Right atrium auricular region (tissue), 2 donors: ENCODE measurements at places on chromosomes 11 and 22.
A peak's percentile ranks its signal among the peaks of the same experiment; 100 is the strongest.

- H3K4me3 ChIP-seq: no peak overlapping the region
- no peaks in the 10 kb centered on the region for H3K27me3 ChIP-seq
- no peaks in the 10 kb centered on the region for H3K4me1 ChIP-seq
- no peaks in the 10 kb centered on the region for H3K36me3 ChIP-seq
These were observed 113.6 kb downstream of the KCNQ1OT1 start for GRCh38 chr11:2586087-2586792.

- H3K4me1 ChIP-seq: peaks cover 6% of the 10 kb centered on the region
- H3K4me3 ChIP-seq: no peak overlapping the region
- no peak for DNase-seq
- H3K27me3 ChIP-seq: no peaks in the 10 kb centered on the region
These were observed 36.9 kb upstream of the BIRC3 start for GRCh38 chr11:102280245-102280833.

GRCh38 chr11:107719073-107719472, 7.2 kb upstream of the SLN start:
- peak overlapping the region; percentile 56 for H3K27ac ChIP-seq
- no peaks in the 10 kb centered on the region for H3K4me1 ChIP-seq

DNA sequence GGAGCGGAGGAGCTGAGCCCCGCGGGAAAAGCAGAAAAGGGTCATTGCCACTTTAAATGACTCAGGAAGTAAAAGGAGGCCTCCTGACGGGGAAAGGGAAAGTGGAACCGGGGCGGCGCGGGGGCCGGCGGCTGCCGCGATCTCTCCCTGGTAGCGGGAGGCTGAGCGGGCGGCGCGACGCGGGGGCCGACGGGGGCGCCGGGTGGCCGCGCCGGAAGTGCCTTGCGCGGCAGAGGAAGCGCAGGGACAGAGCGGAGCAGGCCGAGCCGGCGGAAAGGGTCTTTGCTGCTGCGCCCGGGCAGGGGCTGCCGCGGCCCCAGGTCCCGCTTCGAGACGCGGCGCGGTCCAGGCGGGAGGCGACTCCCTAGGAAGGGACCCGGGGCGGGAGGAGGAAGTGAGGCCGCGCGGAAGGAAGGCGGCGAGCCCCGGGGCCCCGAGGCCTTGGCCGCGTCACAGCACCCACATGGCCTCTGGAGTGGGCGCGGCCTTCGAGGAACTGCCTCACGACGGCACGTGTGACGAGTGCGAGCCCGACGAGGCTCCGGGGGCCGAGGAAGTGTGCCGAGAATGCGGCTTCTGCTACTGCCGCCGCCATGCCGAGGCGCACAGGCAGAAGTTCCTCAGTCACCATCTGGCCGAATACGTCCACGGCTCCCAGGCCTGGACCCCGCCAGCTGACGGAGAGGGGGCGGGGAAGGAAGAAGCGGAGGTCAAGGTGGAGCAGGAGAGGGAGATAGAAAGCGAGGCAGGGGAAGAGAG, at the start of gene TRIM44:
Gene TRIM44, plus strand, starts transcription at position 127 of the 759 bp plus-strand sequence. Its CDS starts 337 bp downstream, at position 464.
- H3K27ac ChIP-seq: peak within 1 kb of the TSS; percentile 93
- H3K4me3 ChIP-seq: peak within 1 kb of the TSS; percentile 70
- H3K27me3 ChIP-seq: no peaks in the 10 kb centered on the region
- peak; percentile 83 for DNase-seq

DNA sequence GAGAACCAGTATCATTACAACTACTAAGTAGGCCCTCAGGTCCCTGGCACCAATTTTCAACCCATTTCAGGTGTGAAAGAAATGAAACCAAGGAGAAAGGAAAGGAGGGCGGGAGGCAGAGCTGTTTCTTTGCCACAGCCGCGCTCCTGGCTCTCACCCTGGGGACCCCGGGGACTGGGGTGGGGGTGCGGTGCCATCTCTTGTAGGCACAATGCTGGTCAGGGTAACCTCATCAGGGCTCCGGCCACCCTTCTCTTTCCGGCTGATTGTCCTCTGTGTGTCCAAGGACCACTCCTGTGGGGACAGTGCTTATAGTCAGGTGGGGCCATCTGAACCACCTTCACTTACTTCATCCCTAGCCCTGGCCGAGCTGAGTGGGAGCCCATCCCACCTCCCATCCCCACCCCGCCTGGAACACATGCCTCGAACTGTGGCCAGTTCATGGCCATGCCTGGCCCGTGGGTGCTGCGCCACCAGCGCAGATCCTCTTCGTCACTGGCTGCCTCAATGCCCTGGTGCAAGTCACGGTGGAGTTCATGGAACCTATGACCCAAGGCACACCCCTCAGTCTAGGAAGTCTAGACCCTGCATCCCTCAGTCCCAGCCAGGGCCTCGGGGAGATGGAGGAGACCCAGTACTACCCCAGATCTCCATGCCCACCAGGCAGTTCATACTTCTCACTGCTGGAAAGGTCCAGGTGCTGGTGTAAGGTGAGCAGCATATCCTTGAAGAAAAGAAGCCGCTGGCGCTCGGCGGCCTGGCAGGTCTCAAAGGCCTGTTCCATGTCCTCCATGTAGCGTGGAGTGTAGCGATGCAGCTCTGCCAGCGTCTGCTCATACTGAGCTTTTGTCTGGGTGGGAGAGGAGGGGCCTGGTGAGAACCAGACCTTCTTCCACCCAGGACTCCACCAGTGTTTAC, 2.3 kb upstream of the ARFGAP2 start:
- peak overlapping the region; percentile 99 for H3K27ac ChIP-seq
- no peak overlapping the region for H3K4me3 ChIP-seq
- peaks cover 42% of the 10 kb centered on the region for H3K36me3 ChIP-seq
- no peak for DNase-seq
- no peaks in the 10 kb centered on the region for H3K27me3 ChIP-seq

GRCh38 chr11:22699388-22699787, 33.0 kb downstream of the GAS2 start:
- no peak overlapping the region for H3K4me3 ChIP-seq
- H3K27ac ChIP-seq: no peak overlapping the region
- no peaks in the 10 kb centered on the region for H3K4me1 ChIP-seq
- DNase-seq: no peak

- H3K27ac ChIP-seq: no peak overlapping the region
- H3K4me1 ChIP-seq: peaks cover 23% of the 10 kb centered on the region
- DNase-seq: no peak
- H3K4me3 ChIP-seq: no peak overlapping the region
- no peaks in the 10 kb centered on the region for H3K27me3 ChIP-seq
- H3K36me3 ChIP-seq: no peaks in the 10 kb centered on the region
These were observed 44.8 kb upstream of the MYO18B start for GRCh38 chr22:25697181-25697664.

DNA sequence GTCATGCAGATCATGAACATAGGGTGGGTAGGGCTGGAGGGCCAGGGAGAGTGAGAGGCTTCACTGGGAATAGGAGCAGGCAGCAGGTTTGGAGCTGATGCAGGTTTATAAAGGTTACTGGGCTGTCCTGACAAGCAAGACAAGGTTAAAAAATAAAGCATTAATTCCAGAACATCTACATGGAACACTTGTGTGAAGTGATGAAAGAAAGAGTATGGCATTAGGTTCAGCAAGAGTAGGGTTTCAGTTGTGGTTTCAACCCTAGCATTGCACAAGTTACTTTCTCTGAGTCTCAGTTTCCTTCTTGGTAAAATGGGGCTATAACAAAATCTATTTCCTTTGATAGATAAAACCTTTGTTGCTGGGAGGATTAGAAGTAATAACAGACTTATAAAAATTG, 114.6 kb upstream of the SESN3 start:
- H3K4me3 ChIP-seq: no peak overlapping the region
- H3K4me1 ChIP-seq: no peaks in the 10 kb centered on the region
- no peaks in the 10 kb centered on the region for H3K36me3 ChIP-seq
- no peak for DNase-seq
- no peaks in the 10 kb centered on the region for H3K27me3 ChIP-seq

GRCh38 chr11:45168366-45169130, 22.1 kb downstream of the PRDM11 start:
- no peaks in the 10 kb centered on the region for H3K4me1 ChIP-seq
- no peak overlapping the region for H3K4me3 ChIP-seq
- DNase-seq: no peak
- no peaks in the 10 kb centered on the region for H3K36me3 ChIP-seq
- H3K27me3 ChIP-seq: no peaks in the 10 kb centered on the region

- DNase-seq: no peak
- H3K36me3 ChIP-seq: peaks cover 10% of the 10 kb centered on the region
These were observed 61.9 kb downstream of the C11orf58 start for GRCh38 chr11:16800382-16800781.

DNA sequence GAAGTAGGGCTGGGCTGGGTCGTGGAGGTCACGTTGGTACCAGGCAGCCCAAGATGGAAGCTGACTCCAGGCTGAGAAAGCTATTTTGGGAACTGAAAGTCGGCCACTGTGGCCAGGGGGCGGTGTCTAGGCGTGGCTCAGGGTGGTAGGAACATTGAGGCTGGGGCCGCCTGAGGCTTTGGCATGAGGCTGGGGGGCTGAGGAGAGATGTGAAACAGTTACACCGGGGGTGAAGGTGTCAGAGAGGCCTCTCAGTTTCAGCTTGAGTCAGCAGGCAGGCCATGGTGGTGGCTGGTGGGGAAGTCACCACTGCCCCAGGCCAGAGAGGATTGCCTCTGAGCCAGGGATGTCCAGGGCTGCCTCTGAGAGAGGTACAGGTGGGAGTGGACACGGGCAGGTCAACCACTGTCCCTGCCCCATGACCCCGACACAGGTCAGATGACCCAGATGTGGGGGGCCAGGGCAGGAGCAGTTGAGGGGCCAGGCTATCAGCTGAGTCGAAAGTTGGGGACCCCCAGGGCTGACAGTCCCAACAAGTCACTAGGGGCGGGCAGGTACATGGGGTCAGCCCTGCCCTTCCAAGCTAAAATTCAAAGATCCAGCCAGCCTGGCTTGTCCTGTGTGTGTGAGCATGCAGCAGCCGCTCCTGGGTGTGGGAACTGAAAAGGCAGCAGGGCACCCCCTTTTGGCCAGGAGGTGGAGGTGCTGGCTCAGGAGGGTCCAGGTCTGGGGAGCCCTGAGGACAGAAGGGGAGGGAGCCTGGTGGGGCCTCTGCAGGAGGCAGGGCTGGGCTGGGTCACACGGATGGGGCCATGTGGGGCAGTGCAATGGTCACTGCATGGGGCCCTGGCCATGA, 7.2 kb downstream of the KCNK7 start:
- H3K4me3 ChIP-seq: no peak overlapping the region
- H3K36me3 ChIP-seq: peaks cover 34% of the 10 kb centered on the region
- H3K27ac ChIP-seq: peak overlapping the region; percentile 70

- H3K36me3 ChIP-seq: peaks cover 17% of the 10 kb centered on the region
- no peaks in the 10 kb centered on the region for H3K27me3 ChIP-seq
- H3K4me1 ChIP-seq: no peaks in the 10 kb centered on the region
- no peak overlapping the region for H3K4me3 ChIP-seq
- peak overlapping the region; percentile 91 for H3K27ac ChIP-seq
These were observed 1.4 kb upstream of the NXF1 start for GRCh38 chr11:62806611-62807121.

GRCh38 chr11:96303980-96304379, 39.0 kb downstream of the MAML2 start:
- DNase-seq: no peak
- H3K4me1 ChIP-seq: peaks cover 85% of the 10 kb centered on the region
- H3K4me3 ChIP-seq: no peak overlapping the region
- no peaks in the 10 kb centered on the region for H3K36me3 ChIP-seq

- no peak overlapping the region for H3K27ac ChIP-seq
- no peaks in the 10 kb centered on the region for H3K27me3 ChIP-seq
- DNase-seq: no peak
- no peaks in the 10 kb centered on the region for H3K4me1 ChIP-seq
These were observed 11.4 kb upstream of the BRD1 start for GRCh38 chr22:49838771-49839717.

GRCh38 chr11:87137711-87138110, 100.0 kb downstream of the TMEM135 start:
- no peak for DNase-seq
- no peaks in the 10 kb centered on the region for H3K36me3 ChIP-seq
- no peak overlapping the region for H3K27ac ChIP-seq
- no peaks in the 10 kb centered on the region for H3K4me1 ChIP-seq
- no peak overlapping the region for H3K4me3 ChIP-seq

- H3K4me1 ChIP-seq: peaks cover 42% of the 10 kb centered on the region
- H3K4me3 ChIP-seq: no peak overlapping the region
- DNase-seq: peak; percentile 40
- H3K27ac ChIP-seq: no peak overlapping the region
- no peaks in the 10 kb centered on the region for H3K27me3 ChIP-seq
- H3K36me3 ChIP-seq: peaks cover 36% of the 10 kb centered on the region
These were observed 3.1 kb downstream of the BET1L start for GRCh38 chr11:203945-204586.

DNA sequence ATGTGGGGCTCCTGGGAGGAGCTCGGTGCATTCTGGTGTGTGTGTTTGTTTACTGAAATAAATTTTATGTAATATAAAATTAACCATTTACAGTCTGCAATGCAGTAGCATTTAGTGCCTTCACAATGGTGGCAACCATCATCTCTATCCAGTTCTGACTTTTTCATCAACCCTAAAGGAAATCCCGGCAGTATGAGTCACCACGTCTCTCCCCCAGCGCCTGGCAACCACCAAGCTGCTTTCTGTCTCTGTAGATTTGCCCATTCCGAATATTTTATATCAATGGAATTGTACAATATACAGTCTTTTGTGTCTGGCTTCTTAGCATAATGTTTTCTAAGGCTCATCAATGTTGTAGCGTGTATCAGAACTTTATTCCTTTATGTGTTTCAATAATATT, 300.5 kb downstream of the MIAT start:
- no peaks in the 10 kb centered on the region for H3K4me1 ChIP-seq
- no peak overlapping the region for H3K27ac ChIP-seq
- H3K36me3 ChIP-seq: no peaks in the 10 kb centered on the region
- no peak for DNase-seq

DNA sequence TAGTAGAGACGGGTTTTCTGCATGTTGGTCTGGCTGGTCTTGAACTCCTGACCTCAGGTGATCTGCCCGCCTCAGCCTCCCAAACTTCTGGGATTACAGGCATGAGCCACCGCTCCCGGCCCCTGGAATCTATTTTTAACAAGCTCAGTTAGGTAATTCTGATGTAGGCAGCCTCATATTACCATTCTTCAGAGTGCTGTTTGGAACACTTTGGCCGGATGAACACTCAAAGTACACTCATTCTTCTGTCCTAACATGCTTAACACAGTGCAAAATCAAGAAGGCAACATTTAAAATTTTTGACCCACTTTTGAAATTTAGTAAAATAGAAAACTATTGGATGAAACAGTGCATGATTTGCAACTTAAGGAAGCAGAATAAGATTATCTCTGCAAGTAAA, 586.7 kb upstream of the CHORDC1 start:
- no peak overlapping the region for H3K4me3 ChIP-seq
- H3K27ac ChIP-seq: no peak overlapping the region
- H3K4me1 ChIP-seq: no peaks in the 10 kb centered on the region
- H3K36me3 ChIP-seq: no peaks in the 10 kb centered on the region
- no peak for DNase-seq

GRCh38 chr11:120658071-120658423, 146.5 kb downstream of the GRIK4 start:
- no peak overlapping the region for H3K27ac ChIP-seq
- no peak for DNase-seq
- H3K36me3 ChIP-seq: no peaks in the 10 kb centered on the region
- H3K4me1 ChIP-seq: no peaks in the 10 kb centered on the region

- no peaks in the 10 kb centered on the region for H3K36me3 ChIP-seq
- no peak overlapping the region for H3K4me3 ChIP-seq
- no peaks in the 10 kb centered on the region for H3K4me1 ChIP-seq
- DNase-seq: no peak
- H3K27me3 ChIP-seq: no peaks in the 10 kb centered on the region
These were observed 24.0 kb upstream of the SC5D start for GRCh38 chr11:121268581-121268980.

GRCh38 chr11:56911312-56911711, 77.4 kb upstream of the OR5AK2 start:
- H3K4me3 ChIP-seq: no peak overlapping the region
- H3K27me3 ChIP-seq: no peaks in the 10 kb centered on the region
- no peak for DNase-seq
- H3K27ac ChIP-seq: no peak overlapping the region

GRCh38 chr11:124644426-124645280, 22.0 kb downstream of the TBRG1 start:
- no peak overlapping the region for H3K27ac ChIP-seq
- peak; percentile 75 for DNase-seq
- no peaks in the 10 kb centered on the region for H3K27me3 ChIP-seq
- no peaks in the 10 kb centered on the region for H3K36me3 ChIP-seq
- no peak overlapping the region for H3K4me3 ChIP-seq
- no peaks in the 10 kb centered on the region for H3K4me1 ChIP-seq
